ENCODE measurements at places on chromosomes 1 and 21. TPM values are rescaled to one million over a fixed set of nuclear protein-coding genes. Genes with fewer than 3 reads are reported as not detected.

IFNLR1 gene
- total RNA-seq: 7.6 TPM

COL9A2 gene
- total RNA-seq: 2.4 TPM

HORMAD1 gene
- total RNA-seq: not detected

SPRR2B gene
- not detected for total RNA-seq

GRCh38 chr1:196563768-196564167 lies 44.5 kb downstream of the KCNT2 start:
- no peaks in the 10 kb centered on the region for H3K36me3 ChIP-seq
- no peaks in the 10 kb centered on the region for H3K4me1 ChIP-seq
- no peaks in the 10 kb centered on the region for H3K27me3 ChIP-seq
- DNase-seq: no peak

- H3K4me3 ChIP-seq: no peak overlapping the region
- no peak for DNase-seq
- no peak overlapping the region for H3K27ac ChIP-seq
- H3K36me3 ChIP-seq: no peaks in the 10 kb centered on the region
- no peaks in the 10 kb centered on the region for H3K4me1 ChIP-seq
Observed at GRCh38 chr1:208219098-208219658, 25.0 kb downstream of the PLXNA2 start.

GRCh38 chr21:34336756-34337391 lies 26.9 kb upstream of the KCNE2 start:
- DNase-seq: no peak
- no peaks in the 10 kb centered on the region for H3K27me3 ChIP-seq
- no peaks in the 10 kb centered on the region for H3K4me1 ChIP-seq

GRCh38 chr21:25323356-25323949 lies 283.8 kb downstream of the MRPL39 start:
- H3K27ac ChIP-seq: no peak overlapping the region
- no peaks in the 10 kb centered on the region for H3K27me3 ChIP-seq
- no peaks in the 10 kb centered on the region for H3K36me3 ChIP-seq

GRCh38 chr1:31348449-31348848 lies 24.4 kb downstream of the FABP3 start:
- H3K36me3 ChIP-seq: no peaks in the 10 kb centered on the region
- no peaks in the 10 kb centered on the region for H3K27me3 ChIP-seq
- H3K4me1 ChIP-seq: no peaks in the 10 kb centered on the region
- no peak for DNase-seq
- no peak overlapping the region for H3K4me3 ChIP-seq

- H3K27ac ChIP-seq: no peak overlapping the region
- DNase-seq: no peak
- H3K4me1 ChIP-seq: no peaks in the 10 kb centered on the region
- no peak overlapping the region for H3K4me3 ChIP-seq
Observed at GRCh38 chr1:196650403-196650802, 1.4 kb upstream of the CFH start.

DNA sequence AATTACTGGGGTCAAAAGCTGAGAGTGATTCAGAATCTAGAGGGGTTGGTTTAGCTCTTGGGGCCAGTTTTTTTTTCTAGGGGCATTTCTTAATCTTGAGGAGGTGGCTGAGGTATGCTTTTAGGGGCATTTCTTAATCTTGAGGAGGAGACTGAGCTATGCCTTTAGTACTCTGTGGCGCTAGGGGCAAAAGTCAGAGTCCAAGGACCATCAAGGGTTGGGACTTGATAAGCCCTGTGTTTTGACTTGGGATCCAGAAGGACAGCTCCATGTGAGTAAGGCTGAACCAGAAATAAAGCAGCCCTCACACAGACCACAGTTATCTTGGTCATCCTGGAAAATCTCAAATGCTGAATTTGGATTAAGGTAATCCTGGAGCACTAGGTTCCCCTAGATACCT lies 3.9 kb upstream of the CNIH3 start:
- H3K27me3 ChIP-seq: no peaks in the 10 kb centered on the region
- H3K4me1 ChIP-seq: no peaks in the 10 kb centered on the region
- DNase-seq: no peak
- no peak overlapping the region for H3K27ac ChIP-seq

DNA sequence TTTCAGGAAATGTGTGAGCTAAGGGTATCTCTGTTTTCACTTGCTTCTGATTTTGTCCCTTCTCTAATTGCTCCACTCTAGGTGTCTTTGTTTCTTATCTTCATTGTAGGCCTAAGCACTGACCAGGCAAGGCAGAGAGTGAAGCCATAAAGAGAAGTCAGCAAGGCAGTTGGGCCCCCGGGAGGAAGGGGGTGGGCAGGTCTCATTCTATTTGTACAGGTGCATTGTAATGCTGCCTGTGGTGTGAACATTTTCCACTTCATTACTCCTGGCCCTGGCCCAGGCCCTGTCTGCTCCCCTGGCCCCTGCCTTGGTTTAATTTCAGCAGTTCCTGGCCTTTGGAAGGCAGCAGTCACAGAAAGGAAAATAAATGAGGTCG lies 86.4 kb upstream of the JUN start:
- no peaks in the 10 kb centered on the region for H3K36me3 ChIP-seq
- H3K4me1 ChIP-seq: no peaks in the 10 kb centered on the region
- no peak overlapping the region for H3K27ac ChIP-seq
- no peak overlapping the region for H3K4me3 ChIP-seq
- DNase-seq: no peak
- H3K27me3 ChIP-seq: no peaks in the 10 kb centered on the region

GRCh38 chr1:22076346-22076745 lies 23.8 kb downstream of the CDC42 start:
- H3K36me3 ChIP-seq: peaks cover 15% of the 10 kb centered on the region
- H3K4me3 ChIP-seq: no peak overlapping the region
- no peaks in the 10 kb centered on the region for H3K27me3 ChIP-seq
- H3K27ac ChIP-seq: no peak overlapping the region
- no peak for DNase-seq

DNA sequence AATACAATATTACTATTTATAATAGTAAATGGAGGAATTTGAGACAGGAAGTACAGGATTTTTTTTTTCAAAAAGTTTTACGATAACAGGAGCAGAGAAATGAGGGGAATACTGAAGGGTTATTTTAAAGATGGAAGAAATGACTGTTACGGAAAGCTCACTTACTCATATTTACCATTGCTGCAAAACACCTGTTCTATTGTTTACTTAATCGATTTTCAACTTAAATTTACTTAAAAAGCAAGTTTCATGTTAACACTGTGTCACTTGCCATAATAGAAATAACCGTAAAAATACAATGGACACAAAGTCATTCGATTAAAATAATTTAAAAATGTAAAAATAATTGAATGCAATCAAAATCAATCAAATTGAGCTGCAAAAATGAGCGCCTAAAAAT lies 3.4 kb upstream of the EXO1 start:
- H3K4me1 ChIP-seq: peaks cover 20% of the 10 kb centered on the region
- no peaks in the 10 kb centered on the region for H3K27me3 ChIP-seq
- DNase-seq: no peak
- H3K4me3 ChIP-seq: no peak overlapping the region
- no peaks in the 10 kb centered on the region for H3K36me3 ChIP-seq

- no peaks in the 10 kb centered on the region for H3K4me1 ChIP-seq
- H3K4me3 ChIP-seq: no peak overlapping the region
- no peak for DNase-seq
- no peaks in the 10 kb centered on the region for H3K27me3 ChIP-seq
- no peak overlapping the region for H3K27ac ChIP-seq
- H3K36me3 ChIP-seq: peaks cover 18% of the 10 kb centered on the region
Observed at GRCh38 chr1:64829411-64830029, 84.6 kb downstream of the RAVER2 start.

- H3K27me3 ChIP-seq: no peaks in the 10 kb centered on the region
- H3K36me3 ChIP-seq: peaks cover 18% of the 10 kb centered on the region
- peak within 1 kb of the TSS; percentile 98 for H3K27ac ChIP-seq
- DNase-seq: no peak
- H3K4me3 ChIP-seq: peak within 1 kb of the TSS; percentile 91
Observed at GRCh38 chr1:153946622-153947241, at the start of gene DENND4B. Gene DENND4B (minus strand): TSS chr1:153946718. CDS start chr1:153944374, 2,344 bp downstream.

GRCh38 chr1:156898161-156898566 lies 4.6 kb downstream of the PEAR1 start:
- H3K4me1 ChIP-seq: peaks cover 32% of the 10 kb centered on the region
- H3K27ac ChIP-seq: peak overlapping the region; percentile 88
- peak overlapping the region; percentile 48 for H3K4me3 ChIP-seq
- DNase-seq: no peak
- no peaks in the 10 kb centered on the region for H3K36me3 ChIP-seq

- no peaks in the 10 kb centered on the region for H3K27me3 ChIP-seq
- no peak overlapping the region for H3K27ac ChIP-seq
- H3K36me3 ChIP-seq: no peaks in the 10 kb centered on the region
- DNase-seq: no peak
- H3K4me3 ChIP-seq: no peak overlapping the region
Observed at GRCh38 chr1:31752952-31753475, 11.1 kb downstream of the ADGRB2 start.

Data from HCT116 (cell line).